ENCODE measurements at places on chromosomes 3 and 15.

GRCh38 chr3:158671821-158672214 lies 630 bp downstream of the LXN start:
- peak; percentile 69 for DNase-seq

GRCh38 chr3:170816841-170817240 lies 53.2 kb downstream of the RPL22L1 start:
- no peak for DNase-seq

DNA sequence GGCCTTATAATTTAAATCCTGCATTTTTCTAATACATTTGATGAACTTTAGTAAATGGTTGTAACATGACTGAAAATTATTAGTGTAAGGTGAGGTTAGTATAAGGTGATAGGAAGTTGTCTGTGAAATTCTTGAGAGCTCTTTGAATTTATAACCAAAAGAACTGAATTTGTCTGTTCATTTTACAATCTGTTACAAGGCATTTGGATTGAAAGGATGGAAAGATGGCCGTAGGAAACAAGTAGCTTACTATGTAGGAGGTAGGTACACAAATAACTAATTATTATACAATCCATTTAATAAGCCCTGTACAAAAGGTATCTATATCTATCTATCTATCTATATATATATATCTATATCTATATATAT lies 6.6 kb downstream of the DIPK2A start:
- DNase-seq: no peak

DNA sequence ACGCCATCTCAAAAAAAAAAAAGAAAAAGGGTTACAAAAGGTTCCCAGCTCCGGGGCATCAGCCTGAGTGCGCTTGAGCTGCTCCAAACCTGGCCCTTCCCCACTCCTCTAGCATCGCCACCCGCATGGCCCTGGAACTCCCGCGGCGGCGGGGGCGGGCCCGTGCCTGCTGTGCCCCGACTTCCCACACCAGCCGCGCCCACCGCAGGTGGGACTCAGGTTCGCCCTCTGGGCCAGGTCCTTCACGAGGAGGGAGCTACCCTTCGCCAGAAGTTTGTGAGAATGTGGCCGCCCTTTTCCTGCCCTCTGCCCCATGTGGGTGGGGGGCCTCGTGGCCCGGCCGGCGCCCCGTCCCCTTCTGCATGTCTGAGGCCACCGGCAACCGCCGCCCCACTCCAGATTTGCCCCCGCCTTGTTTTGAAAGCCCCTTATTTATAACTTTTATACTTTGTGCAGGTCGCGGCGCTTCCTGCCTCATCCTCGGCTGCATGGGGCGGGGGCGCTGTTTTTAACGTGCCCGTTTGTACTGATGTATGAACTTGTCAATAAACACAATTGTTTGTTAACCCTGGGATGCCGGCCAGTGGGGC lies 507 bp upstream of the JMJD7 start:
- DNase-seq: no peak

- no peak for DNase-seq
Measured at GRCh38 chr15:67002368-67002767, 63.0 kb upstream of the SMAD3 start.

- no peak for DNase-seq
Measured at GRCh38 chr3:70853161-70853944, 540.9 kb upstream of the MDFIC2 start.

- peak; percentile 90 for DNase-seq
Measured at GRCh38 chr3:194003114-194004057, 132.6 kb upstream of the HES1 start.

DNA sequence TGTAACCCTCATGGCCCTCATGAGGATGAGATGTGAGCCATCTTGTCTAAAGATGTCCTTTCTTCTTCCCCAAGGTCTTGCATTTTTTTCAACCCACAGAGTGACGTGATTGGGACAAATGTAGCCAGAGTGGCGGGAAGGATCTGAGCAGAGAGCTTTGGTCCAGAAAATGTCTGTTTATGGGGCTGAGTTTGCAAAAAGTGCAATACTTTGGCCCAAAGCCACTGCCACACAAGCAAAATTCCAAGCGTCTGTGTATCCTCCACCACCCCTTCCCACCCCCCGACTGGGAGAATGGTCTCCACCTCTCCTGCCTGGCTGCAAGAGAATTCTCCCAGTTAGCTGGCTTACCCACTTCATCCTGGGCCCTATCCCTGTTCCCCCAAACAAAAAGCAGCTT lies 246.9 kb upstream of the LRIG1 start:
- DNase-seq: no peak

DNA sequence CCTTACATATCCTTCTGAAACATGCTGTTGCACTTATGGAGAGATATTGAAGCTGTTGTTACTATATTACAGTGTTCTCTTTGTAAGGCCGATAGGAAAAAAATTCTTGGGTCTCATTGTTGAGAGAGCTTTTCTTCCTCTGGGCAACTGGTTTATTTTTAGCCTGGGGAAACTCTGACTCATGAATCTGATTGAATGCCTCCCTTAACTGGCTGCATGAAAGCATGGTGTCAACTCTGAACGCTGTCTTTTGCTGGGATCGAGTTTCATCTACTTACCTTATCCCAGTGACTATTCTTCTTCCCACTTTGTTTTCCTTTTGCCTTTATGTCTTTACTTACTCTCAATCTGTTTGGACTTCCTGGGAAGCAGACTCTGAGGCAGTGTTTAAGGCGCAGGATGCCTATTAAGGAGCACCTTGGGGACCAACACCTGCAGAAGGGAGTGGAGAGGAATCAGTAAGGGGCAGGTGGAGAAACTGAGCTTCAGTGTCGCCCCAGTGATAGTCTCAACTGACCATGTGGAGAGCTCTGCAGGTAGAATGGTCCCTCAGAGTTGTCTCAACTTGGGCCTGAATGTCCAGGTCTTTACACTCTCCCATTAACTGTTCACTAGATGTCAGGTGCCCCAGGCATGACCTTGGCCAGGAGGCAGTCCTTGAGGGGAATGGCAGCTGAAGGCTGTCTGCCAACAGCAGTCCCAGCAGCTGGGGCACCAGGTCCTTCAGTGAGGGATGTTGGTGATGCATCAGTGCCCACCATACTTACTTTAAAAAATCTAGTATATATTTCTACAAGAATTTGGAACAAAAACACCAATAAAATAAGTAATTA lies 88.9 kb upstream of the CCNL1 start:
- peak; percentile 14 for DNase-seq

GRCh38 chr3:12507591-12508281 lies 23.5 kb downstream of the TSEN2 start:
- no peak for DNase-seq

DNA sequence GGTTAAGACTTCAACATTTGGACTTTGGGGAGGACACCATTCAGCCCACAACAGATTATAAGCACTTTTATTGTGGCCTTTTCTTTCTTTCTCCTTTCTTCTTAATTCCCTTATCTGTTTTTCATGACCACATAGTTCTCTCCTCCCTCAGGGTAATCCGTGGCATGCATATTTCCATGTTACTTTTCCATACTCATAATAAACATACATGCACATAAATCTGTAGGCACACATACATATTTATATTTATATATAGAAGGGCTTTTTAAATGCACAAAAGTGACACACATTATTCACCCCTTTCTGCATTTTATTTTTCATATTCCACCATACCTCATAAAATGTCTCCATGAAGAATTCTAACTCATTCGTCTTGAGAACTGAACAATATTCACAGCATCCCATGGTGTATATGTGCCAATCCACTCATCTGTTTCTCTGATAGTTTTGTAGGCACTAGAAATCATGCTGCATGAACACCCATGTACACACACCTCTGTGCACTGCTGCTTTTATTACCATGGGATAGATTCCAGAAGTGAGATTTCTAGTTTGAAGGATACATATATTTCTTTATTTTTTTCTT lies 38.1 kb upstream of the GADL1 start:
- DNase-seq: no peak

DNA sequence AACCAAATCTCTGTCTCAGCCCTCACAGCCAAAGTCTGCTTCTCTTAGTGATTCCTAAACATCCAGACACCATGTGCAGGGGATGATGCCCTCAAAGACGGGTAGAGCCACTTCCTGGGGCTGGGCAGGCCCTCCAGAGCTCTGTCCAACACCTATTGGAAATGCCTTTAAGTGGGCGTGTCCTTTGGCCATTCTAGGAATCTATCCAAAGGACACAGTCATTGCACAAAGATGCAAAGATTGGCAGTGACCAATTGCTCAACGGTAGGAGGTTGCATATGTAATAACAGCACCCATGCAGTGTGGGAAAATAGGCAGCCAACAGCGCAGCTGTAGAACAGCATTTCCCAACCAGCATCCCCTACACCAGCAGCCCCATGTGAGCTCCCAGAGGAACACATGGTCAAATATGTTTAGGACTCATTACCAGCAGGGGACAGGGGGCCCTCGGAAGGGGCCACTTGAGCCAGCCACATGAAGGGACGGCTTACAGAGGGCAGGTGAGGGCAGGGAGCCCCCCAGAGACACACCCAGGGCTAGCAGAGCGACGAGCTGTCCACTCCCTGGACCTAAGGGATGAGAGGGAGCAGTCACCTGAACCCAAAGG lies 142.8 kb upstream of the IQSEC1 start:
- no peak for DNase-seq

Measured in hematopoietic multipotent progenitor cell treated with erythropoietin and hydrocortisone succinate and interleukin-3 and kit ligand, for 8 days (in vitro differentiated cells).